EL (cell line): ENCODE measurements at places on chromosomes 11 and 22.

DNA sequence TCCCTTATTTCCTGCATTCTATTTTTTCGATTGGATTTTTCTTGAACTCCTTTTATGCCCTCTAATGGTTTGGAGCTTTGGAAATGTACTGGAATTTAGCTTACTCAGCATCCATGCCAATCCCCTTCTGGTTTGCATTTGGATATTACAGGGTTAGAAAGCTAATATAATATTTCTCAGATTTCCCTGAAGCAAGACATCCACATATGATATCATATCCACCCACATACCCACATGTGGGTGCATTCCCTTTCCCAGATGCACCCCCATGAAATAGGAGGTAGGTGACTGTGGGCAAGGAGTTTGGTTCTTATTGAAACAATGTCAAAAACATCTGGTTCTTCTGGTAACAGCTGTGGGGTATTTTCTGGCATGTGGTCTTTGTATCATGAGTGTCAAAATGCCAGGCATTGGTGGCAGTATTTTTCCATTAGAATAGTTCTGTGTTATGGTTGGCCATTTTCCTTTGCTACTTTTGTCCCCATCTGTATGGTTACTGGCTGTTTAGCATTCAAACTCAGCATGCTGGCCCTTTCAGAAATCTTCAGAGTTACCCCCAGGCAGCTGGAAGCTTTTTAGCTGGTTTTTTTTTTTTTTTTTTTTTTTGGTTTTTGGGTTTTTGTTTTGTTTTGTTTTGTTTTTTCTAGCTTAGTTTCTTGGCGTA lies 32.7 kb upstream of the DDX10 start:
- DNase-seq: no peak

DNA sequence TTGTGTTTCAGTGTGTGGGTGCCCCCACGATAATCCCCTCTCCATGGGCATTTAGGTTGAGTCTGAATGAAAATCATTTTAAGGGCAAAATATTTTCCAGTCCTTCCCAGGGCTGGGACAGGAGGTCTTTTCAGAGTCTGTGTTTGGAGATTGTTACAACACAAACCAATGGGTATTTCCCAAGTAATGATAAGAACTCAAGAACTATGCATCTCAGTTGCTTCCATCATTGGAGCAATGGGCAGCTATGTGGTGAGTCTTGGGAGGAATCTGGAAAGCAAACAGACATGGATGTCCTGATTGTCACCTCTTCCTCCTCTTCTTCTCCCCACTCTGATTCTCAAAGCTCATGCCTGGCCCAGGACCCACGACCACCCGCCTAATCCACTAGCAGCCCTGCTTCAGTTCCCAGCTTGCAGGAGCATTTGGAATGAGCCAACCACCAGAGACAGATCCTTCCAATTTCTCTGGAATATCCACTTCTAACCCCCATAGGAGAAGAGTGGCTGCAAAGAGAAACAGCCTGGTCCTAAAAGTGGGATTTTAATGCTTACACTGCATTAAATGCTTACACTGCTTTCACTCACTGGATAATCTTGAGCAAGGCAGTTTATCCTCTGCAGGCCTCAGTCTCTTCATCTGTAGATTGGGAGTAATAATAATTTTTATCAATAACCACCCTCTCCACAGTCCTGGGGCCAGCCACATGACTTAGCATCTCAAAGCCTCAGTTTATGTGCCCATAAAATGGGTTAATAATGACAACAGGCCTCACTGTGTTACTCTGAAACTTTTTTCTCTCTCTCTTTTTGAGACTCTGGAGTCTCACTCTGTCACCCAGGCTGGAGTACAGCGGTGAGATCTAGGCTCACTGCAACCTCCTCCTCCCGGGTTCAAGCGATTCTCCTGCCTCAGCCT lies 404.3 kb downstream of the MN1 start:
- DNase-seq: no peak

DNA sequence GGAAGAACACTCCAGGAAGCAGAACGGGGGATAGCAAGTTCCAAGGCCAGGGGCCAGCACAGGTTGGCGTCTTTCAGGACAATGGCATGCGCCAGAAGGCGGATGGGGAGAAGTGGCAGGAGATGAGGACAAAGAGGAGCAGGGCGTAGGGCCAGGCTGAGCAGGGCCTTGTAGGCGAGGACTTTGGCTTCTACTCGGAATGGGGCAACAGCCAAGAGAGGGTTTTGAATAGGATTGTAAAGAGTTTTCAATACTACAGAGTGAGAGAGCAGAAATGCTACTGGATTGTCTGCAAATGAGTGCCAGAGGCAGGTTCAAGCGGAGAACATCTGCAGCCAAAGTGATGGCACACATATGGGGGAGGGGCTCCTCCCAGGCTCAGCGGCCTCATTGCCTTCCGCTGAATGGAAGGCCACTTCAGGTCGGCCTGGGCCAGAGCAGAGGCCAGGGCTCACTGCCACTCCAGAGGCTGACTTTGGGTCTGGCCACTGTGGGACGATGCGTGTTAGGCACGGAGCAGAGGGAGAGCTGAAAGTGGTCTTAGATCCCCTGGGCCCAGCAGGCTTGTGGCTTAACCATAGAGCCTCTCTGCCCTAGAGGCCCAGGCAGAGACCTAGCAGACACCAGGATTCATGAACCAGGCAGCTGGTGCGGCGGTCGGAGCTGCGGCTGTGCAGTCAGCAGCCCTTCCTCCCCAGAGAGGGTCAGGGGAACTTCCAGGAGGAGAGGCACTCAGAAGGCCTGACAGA lies 118.2 kb downstream of the DSCAML1 start:
- no peak for DNase-seq

GRCh38 chr11:131518305-131518838 lies 148.0 kb downstream of the NTM start:
- no peak for DNase-seq

DNA sequence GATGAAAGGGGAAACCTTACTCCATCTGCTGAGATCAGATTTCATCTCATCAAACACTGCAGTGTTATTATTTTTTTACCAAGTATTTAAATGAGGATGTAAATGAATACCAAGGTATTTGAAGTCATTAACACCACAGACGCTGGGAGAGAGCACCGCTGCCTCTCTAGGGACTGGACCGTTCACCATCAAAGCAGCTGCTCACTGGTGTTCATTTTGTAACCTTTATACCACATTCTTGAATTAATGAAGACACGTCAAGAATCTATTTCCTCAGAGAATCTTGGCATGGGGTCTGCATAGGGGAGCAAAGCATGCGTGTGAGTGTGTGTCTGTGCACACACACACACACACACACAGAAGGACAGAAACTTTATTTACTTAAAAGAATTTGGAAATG lies 15.6 kb downstream of the SIAE start:
- no peak for DNase-seq

- peak; percentile 32 for DNase-seq
These were observed 1.3 kb downstream of the CSNK1E start for GRCh38 chr22:38315823-38316363.

GRCh38 chr22:38618682-38619081 lies 37.5 kb downstream of the FAM227A start:
- no peak for DNase-seq

GRCh38 chr22:27045103-27045947 lies 387.9 kb downstream of the MIAT start:
- peak; percentile 70 for DNase-seq

DNA sequence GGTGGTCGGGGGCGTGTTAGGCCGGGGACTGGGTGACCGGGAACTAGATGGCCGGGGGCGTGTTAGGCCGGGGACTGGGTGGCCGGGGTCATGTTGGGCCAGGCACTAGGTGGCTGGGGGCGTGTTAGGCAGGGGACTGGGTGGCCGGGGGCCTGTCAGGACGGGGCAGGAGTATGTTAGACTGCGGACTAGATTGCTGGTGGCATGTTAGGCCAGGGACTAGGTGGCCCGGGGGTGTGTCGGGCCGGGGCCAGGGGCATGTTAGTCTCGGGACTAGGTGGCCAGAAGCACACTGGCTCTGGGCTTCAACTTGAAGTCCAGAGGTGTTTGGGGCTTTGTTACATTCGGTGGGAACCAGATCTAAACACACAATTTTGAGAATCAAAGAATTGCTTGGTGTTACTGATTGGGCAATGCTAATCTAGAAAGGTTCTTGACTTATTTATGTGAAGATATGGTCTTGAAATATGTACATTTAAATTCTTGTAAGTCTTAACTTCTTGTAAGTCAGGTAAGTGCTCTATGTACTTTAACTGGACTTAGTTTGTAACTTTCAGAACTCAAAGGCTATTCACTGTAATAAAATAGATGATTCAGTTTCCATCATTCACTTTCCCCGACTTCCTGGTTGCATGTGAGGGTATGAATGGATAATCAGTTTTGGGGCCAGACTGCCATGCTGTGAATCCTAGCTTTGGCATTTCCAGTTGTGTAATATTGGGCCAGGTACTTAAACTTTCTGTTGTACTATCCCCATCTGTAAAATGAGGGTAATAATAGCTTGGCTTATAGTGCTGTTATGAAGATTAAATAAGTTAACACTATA lies 1.1 kb downstream of the EXT2 start:
- DNase-seq: peak; percentile 65
